ENCODE measurements at places on chromosomes 3 and 15.
A peak's percentile ranks its signal among the peaks of the same experiment; 100 is the strongest.

DNA sequence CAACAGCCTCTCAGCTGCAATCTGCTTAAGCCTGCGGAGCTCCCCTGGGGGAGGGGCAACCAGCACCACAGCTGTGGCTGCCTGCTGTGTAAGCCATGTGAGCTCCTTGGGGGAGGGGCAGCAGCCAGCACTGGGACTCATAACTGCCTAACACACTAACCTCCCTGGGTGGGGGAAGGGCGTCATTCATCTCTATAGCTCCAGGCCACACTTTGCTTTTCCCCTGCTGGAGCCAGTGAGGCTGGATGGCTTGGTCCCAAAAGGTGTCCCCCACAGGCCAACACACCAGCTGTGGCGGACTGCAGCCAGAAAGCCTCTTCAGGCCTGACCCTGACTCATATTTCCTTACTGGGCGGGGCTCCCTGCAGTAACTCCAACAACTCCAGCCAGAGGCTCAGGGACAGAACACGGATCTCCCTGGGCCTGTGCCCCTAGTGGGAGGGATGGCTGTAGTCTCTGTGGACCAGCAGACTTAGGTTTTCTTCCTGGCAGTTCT, 129.8 kb downstream of the PPM1L start:
- peak; percentile 91 for DNase-seq

DNA sequence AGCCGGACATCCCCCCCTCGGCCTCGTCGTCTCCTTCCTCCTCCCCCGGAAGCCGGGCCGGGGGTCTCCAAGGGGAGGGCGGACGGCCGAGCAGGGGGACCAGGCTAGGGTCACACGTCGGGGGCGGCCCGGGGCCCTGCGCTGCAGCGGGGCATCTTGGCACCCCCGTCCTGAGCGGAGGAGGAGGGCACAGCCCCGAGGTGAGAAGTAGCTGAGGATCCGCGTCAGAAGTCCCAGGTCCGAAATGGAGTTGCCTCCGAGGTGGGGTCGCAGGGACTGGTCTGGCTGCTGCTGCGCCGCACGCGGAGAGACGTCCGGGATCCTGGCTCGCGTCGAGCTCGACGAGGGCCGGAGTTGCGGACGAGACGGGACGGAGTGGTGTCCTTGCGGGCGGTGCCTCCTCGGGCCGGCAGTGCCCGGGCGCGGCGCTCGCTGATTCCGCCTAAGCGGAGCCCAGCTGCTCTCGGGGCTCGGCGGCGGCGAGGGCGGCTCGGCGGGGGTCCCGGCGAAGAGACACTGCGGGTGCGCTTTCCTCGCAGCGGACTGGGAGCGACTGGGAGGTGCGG, at the start of gene ADCY5:
TSS of gene ADCY5 (minus strand) at position 555 of the 566 bp plus-strand sequence. CDS start at position 10, 545 bp downstream.
- no peak for DNase-seq

DNA sequence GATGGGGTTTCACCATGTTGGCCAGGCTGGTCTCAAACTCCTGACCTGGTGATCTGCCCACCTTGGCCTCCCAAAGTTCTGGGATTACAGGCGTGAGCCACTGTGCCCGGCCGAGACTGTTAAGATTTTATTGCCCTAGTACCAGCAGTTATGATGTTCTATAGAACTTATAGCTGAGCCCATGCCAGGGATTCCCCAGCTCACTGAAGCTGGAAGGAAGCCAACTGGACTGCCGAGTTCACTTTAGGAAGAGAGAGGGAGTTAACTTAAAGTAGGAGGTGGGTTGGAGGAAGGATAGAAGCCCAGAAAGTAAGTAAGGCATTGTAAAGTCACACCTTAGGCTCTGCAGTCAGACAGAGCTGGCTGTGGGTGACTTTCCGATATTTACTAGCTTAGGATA, 101.1 kb upstream of the BOC start:
- DNase-seq, result no peak

- DNase-seq, result no peak
These were observed 444.9 kb upstream of the TBL1XR1 start for GRCh38 chr3:177642042-177642803.

All from NCI-H510A (cell line).